ENCODE measurements at places on chromosomes 16 and 17.

DNA sequence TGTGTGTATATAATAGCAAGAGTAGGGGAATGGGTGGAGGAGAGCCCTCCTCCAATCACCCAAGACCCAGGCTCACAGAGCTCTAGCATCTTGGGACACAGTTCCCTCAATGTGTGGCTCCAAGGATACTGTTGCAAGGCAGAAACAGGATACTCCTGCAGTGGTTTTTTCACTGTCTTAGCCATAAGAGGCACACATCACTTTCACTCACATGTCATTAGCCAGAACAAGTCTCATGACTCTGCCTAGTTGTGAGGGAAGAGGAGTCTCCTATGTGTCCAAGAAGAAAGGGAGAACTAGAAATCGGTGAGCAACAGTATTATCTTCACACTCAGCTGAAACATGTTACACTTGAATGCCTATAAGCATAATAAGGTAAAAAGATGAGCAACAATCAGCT lies 11.1 kb upstream of the NUDT7 start:
- DNase-seq, result no peak

GRCh38 chr17:70286391-70286790 lies 117.1 kb downstream of the KCNJ2 start:
- no peak for DNase-seq

DNA sequence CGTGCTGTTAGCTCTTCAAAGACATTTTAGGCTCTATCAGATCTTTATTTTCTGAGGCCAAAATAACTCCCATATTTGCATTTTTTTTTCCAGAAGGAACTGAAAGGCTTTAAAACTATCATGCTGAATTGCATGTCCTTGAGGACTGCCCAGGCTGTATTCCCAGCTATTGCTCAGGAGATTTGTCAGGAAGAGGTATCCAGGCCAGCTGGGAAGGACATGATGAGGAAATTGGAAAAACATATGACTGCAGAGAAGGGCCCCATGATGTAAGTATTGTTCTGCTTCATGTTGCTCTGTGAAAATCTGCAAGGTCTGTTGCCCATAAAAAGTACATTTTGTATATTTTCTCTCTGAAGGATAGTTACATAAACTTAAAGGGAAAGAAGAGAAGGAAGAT lies 5.7 kb downstream of the CDC6 start:
- no peak for DNase-seq

- no peak for DNase-seq
Measured at GRCh38 chr16:65634291-65634690, 512.4 kb upstream of the CDH11 start.

- DNase-seq, result no peak
Measured at GRCh38 chr16:49556606-49557446, 183.2 kb downstream of the C16orf78 start.

DNA sequence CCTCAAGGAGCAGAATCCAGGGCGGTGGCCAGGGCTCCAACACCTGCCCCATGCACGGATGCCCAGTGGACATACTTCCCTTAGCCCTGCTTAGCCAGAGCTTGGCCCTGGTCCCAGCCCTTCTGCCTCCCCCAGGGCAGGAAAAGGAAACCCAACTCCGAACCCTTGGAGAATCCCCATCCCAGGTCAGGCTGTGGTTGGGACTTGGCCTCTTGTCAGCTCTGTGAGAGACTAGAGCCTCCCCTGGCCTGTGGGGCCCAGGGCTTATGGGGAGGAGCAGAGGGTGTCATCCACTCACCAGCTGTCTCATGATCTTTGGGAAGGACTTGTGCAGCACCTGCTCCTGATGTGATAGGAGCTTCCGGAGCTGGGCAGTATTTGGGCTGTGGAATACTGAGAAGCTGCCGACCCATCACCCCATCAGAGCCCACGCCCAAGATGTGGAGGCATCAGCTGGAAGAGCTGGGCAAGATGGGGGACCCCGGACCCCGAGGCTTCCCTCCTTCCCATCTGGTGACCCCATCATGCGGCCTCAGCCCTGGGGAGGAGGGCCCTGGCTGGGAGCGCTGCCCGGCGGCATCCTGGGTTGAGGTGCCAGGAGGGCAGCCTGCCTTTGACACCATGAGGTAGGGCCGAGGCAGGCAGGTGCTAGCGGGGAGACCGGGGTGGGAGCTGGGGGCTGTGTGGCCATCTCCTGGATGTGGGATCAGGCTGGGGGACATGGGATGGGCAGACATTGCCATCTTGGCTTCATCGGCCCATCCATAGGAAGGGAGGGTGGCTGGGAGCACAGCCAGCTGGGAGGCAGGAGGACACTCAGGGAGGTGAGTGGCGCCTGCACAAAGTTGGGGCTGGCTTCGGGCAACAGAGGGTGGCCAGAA lies 45.1 kb downstream of the TNFRSF13B start:
- no peak for DNase-seq

DNA sequence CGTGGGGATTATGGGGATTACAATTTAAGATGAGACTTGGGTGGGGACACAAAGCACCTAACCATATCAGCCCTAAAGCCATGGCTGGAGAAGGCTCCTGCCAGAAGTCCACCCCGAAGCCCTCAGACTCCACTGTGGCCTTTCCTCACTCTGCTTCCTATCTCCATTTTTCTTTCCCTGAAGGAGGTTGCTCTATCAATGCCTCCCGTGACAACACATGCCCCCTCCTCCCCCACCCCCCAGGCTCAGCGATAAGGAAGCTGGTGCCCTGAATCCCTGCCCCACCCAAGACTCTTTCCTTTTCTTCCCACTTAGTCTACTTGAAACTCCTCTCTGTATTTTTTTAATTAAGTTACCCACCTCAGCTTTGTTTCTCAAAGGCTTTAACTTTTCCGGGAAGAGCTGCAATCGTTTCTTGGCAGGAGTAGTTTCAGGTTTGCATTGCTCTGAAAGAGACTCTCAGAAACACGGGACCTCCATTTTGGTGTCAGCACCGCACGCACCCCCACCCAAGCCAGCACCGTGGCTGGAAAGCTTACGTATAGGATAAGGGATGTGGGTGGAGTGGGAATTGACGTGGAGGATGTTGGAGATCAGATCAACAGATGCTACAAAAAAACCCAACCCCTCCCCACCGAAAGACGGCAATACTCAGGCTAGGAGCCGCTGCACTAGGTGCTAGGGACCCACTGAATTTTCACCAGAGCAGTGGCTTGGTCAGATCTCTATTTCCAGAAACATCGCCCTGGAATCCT lies 15.2 kb upstream of the CA4 start:
- DNase-seq, result no peak

DNA sequence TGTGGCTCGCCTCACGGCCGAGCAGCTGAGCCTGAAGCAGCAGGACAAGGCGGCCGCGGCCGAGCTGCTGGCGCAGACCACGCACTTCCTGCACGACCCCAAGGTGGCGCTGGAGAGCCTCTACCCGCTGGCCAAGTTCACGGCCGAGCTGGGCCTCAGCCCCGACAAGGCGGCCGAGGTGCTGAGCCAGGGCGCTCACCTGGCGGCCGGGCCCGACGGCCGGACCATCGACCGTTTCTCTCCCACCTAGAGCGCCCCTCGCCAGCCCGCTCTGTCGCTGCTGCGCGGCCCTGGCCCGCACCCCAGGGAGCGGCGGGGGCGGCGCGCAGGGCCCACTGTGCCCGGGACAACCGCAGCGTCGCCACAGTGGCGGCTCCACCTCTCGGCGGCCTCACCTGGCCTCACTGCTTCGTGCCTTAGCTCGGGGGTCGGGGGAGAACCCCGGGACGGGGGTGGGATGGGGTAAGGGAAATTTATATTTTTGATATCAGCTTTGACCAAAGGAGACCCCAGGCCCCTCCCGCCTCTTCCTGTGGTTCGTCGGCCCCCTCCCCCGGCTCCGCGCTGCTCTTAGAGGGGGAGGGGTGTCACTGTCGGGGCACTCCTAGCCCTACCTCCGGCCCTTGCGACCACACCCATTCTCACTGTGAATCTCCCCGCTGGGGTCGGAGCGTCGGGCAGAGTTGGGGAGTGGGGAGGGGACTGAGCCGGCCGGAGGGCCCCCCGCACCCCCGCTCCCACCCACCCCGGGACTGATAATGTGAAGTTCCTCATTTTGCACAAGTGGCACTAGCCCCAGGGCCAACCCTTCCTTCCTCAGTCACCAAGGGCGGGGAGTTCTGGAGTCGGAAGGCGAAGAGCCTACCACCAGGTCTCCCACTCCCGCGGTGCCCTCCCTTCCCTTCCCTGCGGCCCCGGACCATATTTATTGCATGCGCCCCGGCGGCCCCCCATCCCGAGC lies 4.0 kb downstream of the HIC1 start:
- no peak for DNase-seq

- no peak for DNase-seq
Measured at GRCh38 chr17:39018267-39019134, 51.3 kb upstream of the FBXO47 start.

- DNase-seq, result no peak
Measured at GRCh38 chr16:79012671-79013434, 587.7 kb downstream of the MAF start.

DNA sequence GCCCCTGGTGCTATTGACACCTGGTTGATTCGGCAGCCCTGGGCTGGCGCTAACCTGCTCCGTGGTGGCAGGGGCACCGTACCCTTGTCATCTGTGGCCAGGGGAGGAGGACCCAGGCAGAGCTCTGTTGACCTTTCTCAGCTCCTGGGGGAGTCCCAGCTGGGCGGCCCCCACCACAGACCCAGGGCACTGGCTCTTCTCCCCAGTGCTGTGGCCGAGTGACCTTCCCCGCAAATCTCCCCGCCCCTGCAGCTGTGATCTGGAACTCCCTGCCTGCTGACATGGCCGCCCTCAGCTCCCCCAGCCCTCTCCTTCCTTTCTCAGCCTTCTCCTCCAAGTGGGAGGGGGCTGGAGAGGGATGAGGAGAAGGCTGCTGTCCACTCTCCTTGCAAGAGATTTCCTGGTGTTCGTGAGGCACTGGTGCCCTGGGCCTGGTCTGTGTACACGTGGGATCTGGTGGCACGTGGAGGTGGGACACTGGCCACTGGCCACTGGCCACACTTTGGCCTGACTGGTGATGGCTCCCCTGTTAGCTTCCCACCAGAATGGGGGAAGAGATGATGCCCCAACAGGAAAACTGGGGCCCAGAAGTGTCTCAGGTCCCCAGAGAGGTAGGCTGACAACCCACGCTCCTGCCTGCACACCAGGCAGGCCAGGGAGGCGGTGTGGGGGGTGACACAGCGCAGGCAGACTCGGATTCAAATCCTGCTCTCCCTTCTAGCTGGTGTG lies 8.2 kb downstream of the FMNL1 start:
- no peak for DNase-seq

DNA sequence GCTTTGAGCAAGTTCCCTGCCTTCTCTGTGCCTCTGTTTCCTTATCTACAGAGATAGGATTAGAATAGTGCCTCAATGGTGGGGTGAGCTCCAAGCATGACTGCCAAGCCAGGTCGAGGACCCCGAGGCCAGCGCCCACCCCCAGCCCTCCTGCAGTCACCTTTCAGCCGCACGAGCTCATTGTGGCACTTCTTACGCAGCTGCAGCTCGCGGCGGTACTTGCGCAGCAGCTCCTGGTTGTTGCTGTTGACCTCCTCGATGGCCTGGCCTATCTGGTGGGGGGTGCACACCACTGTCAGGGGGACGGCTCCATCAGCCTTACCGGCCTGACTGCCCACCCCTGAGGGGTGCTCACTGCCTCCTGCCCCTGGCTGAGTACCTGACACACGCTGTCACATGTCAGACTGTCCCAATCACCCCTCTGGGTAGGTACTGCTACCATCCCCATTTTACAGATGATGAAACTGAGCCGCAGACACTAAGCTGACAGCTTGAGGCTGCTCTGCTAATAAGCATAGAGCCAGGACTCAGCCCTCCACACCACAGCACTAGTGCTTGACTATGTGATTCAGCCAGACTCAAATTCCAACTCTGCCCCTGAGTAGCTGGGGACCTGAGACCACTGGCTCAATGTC lies 31.3 kb downstream of the KATNB1 start:
- no peak for DNase-seq

DNA sequence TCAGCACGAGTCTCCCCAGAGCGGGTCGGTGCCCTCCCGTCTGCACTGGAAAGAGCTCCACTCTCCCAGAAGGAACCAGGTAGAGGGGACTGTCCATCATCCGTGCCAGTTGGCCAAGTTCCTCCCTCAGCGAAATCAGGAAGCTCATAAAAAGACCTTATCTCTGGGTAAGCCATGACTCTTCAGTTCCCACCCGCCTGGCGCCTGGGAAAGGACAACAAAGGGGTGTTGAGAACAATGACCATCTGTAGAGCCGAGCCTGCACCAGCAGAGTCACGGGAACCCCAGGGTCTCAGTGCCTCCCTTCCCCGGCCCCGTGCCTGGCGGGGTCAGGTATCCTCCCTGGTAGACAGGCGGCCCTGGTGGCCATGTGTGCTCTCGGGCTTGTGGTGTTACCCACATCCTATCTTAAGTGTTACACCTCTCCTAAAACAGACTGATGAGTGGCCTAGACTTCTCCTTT lies 190.7 kb downstream of the AXIN2 start:
- DNase-seq, result no peak

- DNase-seq, result no peak
Measured at GRCh38 chr17:38672788-38673706, 1.7 kb downstream of the EPOP start.

DNA sequence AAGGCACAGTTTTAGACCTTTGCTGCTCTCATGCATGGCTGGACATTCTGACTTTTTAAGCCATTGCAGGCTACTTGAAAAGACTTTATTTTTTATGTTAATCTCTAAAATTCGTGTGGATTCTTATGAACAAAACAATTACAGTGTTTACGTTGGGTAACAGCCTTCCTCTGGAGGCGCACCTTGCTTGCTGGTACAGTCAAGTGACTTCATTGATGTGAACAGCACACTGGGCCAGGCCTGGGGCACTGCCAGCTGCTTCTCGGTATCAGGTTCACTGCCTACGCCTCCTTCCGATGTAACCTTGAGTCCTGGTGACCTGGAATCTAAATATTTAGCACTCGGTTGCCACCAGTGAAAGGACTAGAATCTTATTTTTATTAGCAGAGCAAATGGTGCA lies 27.8 kb downstream of the MARCHF10 start:
- DNase-seq, result no peak

DNA sequence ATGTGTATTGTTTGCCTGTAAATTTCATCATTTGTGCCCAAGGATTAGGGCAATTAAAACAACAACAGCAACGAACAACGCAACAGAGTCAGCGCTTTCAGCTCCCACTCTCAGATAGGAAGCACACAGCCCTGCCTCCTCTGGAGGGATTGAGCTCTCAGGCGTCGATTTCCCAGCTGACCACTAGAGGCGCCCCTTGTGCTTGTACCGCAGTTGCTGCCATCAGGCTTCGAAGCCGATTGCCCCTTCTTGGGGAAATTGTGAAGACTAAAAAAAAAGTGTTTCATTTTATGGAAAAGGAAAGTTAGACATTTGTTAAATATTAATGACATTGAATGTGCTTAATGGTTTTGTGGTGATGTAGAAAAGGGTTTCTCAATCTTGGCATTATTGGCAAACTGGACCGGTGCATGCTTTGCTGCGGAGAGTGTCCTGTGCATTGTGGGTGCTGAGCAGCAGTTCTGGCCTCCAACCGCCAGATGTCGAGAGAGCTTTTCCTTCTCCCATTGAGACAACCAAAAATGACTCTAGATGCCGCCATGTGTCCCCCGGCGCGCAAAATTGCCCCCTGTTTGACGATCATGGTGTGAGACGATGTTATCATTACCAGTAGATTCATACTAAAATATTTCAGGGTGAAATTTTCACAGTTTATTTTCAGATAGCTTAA lies 650.4 kb upstream of the RBFOX1 start:
- DNase-seq, result no peak

- no peak for DNase-seq
Measured at GRCh38 chr16:68070806-68071517, 14.2 kb upstream of the NFATC3 start.

All from NCI-H2081 treated with DMSO at 0.1 percent for 48 hours (cell line).